Activated CD4-positive, alpha-beta T cell treated with anti-CD3 and anti-CD28 coated beads, Interleukin-2, amount 50 U/mL, for 4 hours (primary cell): ENCODE measurements at places on chromosomes 3 and 15.

DNA sequence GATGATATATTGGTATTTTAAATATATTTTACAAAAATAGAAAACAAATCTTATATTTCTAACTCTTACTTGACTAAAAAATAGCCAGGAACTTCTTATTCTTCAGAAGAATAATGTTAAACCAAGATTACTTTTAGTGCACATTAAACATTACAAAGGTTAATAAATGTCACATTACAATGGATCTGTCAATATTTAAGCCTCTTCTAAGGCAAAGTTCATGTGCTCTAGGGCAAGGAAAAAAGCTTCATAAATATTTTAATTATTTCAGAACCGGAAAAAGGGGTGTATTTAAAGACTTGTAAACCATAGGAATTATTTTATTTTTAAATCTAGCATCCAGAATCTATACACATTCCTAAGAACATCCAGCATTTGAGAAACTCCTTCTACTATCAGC, 166.9 kb upstream of the ROBO2 start:
- DNase-seq, result no peak

- DNase-seq, result no peak
These were observed 22.5 kb downstream of the CDCP1 start for GRCh38 chr3:45123581-45124269.

DNA sequence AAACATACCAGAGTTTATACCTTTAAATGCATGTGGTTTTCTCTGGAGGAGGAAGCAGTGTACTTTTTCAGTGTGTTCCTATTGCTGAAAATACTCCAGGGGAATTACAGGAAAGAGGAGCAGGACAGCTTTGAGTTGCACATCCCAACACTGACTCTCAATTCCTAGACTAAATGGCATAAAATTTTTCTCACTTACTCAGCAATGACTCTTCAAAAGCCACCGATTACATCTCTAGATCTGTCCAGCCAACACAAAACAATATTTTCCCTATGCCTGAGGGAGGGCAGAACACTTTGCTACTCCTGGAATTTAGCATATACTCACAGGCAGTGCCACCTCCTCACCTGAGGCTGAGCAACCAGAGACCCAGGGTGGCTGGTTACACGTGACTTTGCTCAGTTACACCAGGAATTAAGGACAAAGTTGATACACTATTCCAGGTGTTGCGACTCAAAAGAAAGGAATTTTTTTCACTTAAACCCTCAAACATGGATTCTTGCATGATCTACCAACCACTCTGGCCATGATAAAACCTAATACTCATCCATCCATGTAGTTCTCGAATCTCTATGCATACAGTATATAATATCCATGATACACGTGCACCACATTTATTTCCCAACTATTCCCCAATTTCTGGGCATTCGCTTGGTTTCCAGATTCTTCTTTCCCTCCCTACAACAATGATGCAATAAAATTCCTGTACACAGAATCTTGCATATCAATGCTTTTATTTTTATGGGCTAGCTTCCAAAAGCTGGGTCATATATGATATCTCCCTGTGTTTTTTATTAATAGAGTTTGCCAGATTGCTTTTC, 194.6 kb downstream of the THRB start:
- DNase-seq, result no peak

- DNase-seq, result no peak
These were observed 14.6 kb downstream of the FMN1 start for GRCh38 chr15:33179874-33180273.

DNA sequence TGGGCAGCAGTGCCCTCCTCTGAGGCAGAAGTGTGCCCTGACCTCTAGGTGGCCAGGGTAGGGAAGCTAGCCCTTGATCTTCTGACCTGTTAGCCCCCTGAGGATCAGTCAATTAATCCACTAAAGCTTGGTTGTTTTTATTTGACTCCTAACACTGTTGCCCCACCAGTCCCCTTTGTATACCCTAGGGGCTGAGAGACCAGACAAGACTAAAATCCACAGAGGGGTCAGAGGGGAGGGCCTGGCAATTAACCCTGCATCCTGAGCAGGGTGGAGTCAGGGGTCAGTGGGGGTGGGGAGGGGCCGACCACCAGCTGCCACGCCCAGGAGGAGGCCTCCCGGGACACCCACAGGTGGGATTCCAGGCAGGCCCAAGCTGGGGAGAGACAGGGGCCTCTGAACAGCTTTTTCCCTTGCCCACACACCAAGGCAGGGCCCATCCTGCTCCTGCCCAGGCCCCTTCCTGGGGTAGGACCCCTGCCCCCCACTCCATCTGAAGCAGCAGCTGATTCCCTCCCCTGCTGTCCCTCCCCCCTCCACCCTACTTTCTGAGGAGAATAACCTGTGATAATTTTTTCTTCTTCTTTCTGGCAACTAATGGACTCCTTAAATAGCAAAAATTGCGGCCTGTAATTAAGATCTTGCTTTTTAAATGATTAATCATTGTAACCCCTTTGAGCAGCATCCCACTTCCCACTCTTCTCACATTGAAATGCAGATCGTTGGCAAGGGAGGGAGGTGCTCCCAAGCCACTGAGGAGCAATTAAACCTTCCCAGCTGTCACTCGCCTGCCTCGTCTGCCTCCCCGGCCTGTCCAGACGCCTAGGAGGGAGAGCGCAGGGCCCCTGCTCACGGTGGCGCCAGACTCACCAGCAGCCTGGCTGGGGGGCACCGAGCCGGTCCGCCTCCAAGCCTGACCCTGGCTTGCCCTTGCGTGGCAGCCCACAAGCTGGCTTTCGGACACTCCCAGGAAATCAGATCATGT, 51.9 kb downstream of the RHCG start:
- no peak for DNase-seq

DNA sequence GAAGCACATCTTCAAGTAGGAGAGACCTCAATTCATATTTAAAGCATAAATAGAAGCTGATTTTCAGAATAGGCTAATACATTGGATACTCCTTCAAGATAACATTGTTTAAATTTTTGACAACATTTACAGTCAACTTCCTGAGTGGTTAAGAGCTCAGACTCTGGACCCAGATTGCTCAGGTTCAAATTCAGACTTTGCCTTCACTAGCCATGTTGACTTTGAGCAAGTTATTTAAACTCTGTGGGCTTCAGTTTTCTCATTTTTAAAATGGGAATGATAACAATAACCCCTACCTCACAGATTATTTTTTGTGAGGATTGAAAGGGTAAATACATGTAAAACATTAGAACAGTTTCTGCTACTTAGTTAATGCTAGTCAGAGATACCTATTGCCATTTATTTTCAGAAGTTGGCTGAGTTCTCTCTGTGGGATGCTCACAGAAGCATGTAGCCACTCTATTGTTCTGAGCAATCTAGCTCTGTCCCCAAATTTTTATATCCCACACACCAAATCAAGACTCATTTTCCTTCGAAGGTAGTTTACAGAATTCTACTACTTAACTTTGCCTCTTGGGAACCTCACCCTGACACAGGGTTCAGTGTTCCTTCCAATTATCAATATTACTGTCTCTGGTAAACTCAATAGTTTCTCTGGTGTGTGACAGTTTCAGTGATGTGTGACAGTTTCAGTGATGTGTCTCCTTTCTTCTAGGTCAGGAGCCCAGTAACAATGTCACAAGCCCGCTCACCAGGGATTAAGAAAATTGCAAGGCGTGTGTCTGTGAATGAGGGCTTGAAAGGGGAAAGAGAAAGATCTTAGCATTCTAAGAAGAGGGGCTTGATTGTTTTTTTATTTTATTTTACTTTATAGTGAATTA, 79.4 kb upstream of the OSTN start:
- DNase-seq, result no peak

DNA sequence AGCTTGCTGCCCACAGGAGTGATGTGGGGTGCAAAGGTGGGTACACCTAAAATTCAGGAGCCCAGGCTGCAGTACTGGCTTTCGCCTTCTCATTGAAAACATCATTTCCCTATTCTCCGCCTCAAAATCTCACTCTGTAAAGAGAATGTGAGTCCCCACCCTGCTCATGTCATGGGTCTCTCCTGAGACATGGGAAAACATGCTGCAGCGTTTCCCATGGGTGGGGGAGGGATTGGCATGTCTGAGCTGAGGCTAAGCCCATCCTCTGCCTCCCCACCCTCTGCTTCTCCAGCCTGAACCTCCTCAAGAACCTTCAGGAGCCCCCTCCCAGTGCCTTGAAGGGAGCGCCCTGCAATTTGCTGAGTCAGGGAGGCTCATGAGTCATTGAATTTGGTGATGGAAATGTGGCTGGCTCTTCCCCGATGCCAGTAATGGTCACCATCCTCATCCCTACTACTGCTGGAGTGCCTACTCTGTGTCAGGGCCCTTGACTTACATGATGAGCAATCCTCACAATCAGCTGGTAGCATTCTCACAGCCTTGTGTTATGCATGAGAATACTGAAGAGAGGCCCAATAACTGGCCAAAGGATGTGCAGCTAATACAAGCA, 28.8 kb downstream of the WNT5A start:
- no peak for DNase-seq

DNA sequence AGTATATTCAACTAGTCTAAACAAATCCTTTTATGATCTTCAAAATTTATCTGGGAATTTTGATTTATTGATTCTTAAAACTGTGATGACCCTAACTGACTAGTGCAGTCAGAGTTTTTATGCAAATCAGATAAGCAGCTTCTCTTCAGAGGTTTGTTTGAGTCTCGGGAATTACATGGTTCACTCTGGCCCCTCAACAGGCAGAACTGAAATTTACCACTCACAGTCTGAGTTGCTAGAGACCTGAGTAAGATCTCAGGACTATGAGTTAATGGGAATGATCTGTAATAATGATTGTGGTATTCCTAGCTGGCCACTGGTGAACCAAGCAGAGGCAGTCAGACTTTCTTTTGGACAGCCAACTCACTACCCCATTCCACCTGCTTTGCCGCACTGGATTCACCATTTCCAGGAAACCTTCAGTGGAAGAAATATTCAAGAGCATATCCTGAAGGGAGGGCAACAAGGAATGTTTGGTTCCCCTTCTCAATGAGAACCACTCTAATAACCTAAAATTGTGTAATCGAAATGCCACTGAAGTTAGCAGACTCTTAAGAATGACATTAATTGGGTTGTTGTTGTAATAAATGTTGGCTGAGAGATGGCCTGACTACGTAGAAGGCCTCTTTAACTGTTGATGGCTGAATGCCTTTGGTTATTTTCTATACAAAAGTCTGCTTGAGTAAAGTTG, 11.5 kb upstream of the DNAJC13 start:
- no peak for DNase-seq

DNA sequence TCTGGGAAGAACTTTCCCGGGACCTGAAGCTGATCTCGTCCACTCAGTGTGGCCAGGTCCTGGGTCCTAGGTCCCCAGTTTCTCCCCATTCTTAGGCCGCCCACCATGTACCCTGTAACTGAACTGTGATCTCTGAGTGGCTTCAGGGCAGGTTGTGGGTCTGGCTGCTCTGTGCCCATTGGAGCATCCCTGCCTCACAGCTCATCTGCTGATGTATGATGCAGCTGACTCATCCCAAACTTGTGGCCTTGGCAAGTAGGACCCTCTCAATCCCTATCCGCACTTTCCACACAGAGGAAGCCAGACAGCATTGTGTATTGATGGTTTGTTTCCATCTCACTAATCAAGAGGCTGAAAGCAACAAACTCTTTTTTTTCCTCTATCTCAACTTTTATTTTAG, 69.1 kb upstream of the XCR1 start:
- no peak for DNase-seq

DNA sequence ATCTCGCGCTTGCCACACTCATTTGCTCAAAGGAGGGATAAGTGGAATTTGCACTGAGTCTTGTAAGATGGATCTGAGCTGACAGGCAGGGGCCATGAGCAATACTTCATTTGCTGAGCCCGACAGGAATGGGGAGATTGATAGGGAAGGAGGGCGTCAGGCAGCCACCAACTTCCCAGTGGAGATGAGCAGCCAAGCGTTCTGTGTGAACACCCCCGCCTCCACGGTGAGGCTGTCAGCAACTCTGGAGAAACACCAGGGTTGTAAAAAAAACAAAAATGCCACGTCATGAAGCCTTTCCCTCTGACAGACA, 36.8 kb downstream of the TLE3 start:
- DNase-seq, result no peak

- DNase-seq, result no peak
These were observed 133.2 kb upstream of the DAZL start for GRCh38 chr3:16738451-16738850.

- no peak for DNase-seq
These were observed 16.3 kb downstream of the SLC35G2 start for GRCh38 chr3:136835089-136835812.

DNA sequence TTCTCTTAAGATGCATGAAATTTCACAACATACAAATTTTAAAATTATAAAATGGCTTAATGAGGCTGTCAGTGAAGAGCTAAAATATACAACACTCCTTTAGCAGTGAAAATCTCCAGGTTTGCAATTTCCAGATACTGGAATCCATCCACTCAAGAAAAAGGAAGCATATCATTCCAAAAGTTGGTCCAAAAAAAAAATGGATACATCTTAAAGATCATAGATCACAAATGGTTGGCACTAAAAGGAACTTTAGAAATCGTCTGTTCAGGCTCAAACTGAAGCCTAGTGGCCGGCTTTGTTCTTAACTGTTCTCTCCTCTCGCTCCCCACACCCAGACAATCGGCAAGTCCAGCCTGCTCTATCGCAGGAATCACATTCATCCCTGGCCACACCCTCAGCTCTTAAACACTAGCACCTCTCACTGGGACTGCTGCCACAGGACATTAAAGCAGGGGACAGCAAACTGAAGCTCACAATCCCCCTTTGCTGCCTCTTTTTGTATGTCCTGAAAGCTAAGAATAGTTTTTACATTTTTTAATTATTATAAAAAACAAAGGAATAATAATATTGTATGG, 130.3 kb upstream of the CDIN1 start:
- DNase-seq, result no peak

DNA sequence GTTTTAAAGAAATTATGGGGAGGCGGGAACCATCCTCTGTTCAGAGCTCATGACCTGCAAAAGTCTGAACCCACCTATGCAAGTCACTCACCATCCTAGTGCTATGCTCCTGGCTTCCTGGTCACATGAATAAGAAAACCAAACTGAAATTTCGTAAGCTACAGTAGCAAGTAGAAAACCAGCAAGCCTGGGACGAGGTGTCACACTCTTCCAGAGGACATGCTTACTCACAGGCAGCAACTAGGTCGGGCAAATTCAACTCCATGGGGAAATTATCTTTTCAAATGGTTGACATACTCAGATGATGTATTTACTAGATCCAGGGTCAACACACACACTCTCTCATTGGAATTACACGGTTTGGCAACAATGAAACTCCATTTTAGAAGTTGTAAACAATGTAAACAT, 31.3 kb downstream of the LDHAL6B start:
- DNase-seq, result no peak

DNA sequence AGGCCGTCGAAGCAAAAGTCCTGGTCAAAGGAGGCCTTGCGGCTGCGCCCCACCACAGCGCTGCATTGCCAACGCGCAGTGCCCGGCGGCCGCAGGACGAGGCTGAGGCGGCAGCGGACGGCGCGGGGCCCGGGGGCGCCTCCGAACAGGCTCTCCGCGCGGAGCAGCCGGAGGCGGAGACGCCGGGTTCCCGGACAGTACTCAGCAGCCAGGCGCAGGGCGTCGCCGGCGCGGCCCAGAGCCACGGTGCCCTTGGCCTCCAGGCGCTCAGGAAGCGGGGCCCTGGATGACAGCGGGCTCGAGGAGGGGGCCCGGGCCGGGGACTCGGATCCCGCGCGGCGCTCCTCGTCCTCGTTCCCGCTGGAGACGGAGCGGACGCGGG, 1.1 kb downstream of the C2CD4B start:
- no peak for DNase-seq
